Glutamatergic neuron (in vitro differentiated cells): ENCODE measurements at places on chromosomes 13 and 19.

- DNase-seq: no peak
Observed at GRCh38 chr19:30760014-30760413, 387.8 kb downstream of the ZNF536 start.

DNA sequence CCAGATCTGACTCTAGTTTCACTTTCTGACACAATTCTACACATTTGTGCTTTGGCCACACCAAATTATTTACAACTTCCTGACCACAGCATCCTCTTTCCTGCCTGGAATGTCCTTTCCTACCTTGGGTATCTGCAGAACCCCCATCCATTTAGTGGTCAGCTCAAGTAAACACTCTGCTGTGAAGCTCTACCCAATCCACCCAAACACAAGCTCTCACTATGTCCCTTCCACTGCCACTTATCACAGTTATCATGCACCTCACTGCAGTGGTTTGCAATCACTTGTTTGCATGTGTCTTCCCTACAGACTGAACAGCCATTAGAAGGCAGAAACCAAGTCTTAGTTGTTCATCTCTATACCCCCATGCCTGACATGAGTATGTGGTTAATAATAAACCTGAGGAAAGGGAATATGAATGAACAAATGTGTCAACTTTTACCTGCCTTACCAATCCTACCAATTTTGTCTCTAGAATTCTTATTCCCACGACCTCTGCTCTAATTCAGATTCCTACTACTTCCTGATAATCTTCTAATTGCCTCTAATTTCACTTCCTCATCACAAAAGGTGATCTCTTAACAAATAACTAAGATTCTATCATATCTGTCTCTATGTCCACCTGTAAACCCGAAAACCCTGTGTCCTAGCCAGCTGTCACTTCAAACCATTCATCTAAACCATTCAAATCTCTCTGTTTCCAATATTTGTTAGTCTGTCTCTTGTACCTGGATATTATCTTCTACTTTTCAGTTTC is 25.1 kb downstream of the LNX2 start:
- no peak for DNase-seq

GRCh38 chr13:60788156-60788829 is 391.3 kb downstream of the TDRD3 start:
- no peak for DNase-seq

- DNase-seq: no peak
Observed at GRCh38 chr13:92260363-92260762, 861.9 kb downstream of the GPC5 start.

GRCh38 chr13:35987572-35988513 is 143.3 kb downstream of the DCLK1 start:
- no peak for DNase-seq

GRCh38 chr19:48685583-48685982 is 10.2 kb upstream of the FUT2 start:
- no peak for DNase-seq
